PC-3 (cell line): ENCODE measurements at places on chromosomes 13 and 19.

DNA sequence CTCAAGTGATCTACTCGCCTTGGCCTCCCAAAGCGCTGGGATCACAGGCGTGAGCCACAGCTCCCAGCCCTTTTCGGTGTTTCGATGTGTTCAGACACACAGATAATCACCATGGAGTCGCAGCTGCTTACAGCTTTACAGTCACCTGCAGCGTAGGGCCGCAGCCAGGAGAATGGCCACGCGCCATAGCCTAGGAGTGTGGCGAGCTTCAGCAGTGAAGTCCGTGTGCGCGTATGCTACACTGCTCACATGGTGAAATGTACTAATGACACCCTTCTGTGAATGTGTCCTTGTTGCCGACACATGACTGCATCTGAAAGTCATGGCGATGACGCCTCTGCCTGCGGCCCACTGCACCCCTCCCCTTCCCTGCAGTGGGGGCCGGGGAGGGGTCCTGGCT is 23.6 kb downstream of the AP3D1 start:
- DNase-seq, result no peak

- DNase-seq, result no peak
Observed at GRCh38 chr19:55552620-55553019, 7.3 kb upstream of the SBK3 start.

GRCh38 chr19:43624933-43625332 is 5.5 kb upstream of the ZNF428 start:
- DNase-seq, result no peak

GRCh38 chr13:100211016-100211710 is 122.3 kb downstream of the PCCA start:
- DNase-seq, result no peak

GRCh38 chr13:31725841-31726240 is 13.5 kb upstream of the RXFP2 start:
- DNase-seq, result peak; percentile 15

- no peak for DNase-seq
Observed at GRCh38 chr19:1632462-1633268, 19.8 kb downstream of the TCF3 start.

DNA sequence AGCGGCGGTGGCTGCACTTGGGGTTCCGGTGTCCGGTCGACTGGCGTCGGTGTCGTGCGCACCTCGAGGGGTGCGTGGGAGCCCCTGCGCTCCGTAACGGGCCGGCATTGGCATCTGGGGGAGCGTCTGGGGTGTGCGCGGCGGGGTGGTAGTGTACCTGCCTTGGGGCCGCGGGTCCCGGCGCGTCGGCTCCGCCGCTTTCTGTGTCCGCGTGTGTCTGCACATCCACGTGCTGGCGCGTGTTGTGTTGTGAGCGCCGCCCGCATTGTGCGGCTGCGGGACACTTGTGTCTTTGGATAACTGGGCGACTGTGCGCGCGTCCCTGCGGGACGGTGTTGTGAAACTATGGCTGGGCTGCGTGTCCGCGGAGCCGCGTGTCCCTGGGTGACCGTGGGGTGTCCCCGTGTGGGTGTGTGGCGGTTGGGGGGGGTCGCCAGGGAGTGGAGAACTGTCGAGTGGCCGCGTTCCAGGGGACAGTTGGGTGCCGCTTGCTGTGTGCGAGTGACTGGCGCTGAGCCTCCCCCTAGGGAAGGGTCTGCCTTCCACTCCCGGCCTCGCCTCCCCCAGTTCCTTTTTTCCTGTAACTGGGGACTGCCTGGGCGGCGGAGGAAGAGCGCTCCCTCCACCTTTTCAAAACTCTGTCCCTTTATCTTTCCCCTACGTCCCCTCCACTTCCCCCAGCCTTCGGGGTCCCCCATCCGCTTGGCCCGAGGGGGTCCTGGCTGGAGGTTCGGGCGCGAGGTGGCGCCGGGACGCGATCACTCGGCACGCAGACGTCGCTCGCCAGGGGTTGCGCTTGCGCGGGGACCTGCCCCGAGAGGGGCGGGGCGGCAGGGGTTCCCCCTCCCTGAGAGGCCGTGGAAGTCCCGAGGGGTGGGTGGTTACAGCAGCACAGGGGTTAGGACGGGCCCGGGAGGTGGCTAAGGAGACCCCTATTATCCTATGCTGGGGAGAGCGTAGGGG is 5.7 kb upstream of the NFIC start:
- peak; percentile 31 for DNase-seq

DNA sequence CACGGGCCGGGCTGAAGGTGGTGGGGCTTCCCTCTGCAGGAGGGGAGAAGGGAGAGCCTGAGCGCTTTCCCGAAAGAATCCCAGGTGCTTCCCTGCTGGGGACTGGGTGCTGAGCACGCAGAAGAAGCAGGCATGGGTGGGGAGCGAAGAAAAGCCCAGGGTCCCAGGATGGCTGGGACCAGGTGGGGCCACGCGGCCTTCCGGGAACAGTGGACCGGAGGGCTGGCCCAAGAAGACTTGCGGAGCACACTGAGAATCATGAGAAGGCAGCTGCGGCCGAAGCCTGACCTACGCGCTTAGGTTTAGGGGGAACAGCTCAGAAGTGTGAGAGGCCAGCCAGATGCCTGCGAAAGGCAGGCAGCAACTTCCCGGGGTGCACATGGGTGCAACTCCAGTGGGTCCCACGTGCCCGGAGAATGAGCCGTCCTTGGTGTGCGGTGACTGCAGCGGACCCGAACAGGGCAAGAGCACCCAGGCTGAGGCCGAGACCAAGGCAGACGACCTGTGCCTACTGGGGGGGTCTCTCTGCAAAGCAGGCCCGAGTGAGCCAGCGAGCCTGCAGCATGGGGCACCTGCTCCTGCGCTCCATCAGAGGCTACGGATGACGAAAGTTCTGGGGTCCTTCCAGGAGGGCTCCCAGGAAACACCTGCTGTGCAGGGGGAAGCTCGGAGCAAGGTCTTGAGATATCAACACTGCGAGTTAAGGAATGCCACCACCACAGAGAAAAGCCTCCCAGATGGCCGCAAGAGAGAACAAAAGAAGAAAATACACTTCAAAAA is 52.4 kb downstream of the MLLT1 start:
- no peak for DNase-seq

DNA sequence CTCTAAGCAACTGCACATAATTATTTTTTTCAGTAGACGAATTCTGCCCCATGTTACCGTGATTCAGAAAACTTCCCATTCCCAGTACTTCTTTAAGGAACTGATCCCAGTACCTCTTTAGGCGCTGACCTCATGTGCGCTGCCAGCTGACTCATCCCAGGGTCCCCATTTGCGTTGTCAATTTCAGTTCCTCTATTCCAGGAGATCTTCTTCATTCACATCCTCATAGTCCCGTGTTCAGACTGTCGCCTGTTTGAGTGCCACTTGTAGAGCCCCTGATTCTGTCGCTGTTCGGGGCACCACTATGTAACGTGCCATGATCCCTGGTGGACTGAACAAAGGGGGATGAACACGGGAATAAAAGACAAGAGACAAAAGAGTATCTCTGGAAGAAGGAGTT is 16.4 kb downstream of the FPR3 start:
- no peak for DNase-seq

GRCh38 chr19:46350029-46350757 is 3.3 kb downstream of the PPP5C start:
- no peak for DNase-seq

- DNase-seq, result no peak
Observed at GRCh38 chr19:3608750-3609322, 2.2 kb upstream of the TBXA2R start.

DNA sequence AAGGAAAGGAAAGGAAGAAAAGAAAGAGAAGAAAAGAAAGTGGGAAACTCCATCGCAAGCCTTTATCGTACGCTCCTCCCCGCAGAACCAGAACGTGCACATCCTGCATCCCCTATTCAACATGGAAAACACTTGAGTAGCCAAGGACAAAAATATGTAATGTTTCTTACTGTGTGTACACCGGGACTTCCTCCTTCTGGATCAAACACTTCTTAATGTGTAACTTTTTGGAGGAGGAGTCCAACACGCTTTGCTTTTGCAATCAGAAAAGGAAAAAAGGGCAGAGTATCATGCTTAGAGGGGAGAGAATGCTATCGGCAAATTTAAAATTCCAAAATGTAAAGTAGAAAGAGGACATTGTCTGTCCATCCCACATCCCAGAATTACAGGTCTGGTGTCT is 7.8 kb upstream of the SHFL start:
- no peak for DNase-seq

DNA sequence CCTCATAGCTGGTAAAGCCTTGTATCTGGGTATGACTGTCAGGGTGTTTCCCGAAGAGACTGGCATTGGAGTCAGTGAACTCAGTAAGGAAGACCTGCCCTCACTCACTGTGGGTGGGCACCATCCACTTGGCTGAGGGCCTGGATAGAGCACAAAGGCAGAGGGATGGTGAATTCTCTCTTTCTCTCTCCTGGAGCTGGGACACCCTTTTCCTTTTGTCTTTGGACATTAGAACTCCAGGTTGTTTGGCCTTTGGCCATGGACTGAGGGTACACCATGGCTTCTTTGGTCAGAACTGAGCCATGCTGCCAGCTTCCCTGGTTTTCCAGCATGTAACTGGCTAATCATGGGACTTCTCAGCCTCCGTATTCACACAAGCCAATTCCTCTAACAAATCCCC is 4.6 kb upstream of the CEACAM1 start:
- DNase-seq, result no peak

- DNase-seq, result no peak
Observed at GRCh38 chr13:33793726-33794125, 24.2 kb upstream of the RFC3 start.

- DNase-seq, result no peak
Observed at GRCh38 chr19:18629166-18630088, 7.4 kb upstream of the KLHL26 start.

DNA sequence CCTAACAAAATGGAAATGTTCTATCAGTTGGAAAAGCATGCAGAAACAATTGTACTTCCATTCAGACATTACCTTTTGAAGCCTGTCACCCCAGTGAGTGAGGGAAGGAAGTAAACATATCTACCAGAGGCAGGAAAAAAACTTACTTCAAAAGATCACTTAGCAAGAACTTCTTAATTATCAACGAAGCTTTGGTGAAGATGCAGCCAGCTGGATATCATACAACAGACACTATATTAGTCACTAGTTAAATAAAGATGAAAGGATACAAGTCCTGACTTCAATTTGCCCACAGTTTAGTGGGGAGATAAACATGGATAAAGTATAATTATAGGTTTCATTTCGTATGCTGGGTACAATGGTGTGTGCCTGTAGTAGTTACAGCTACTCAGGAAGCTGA is 148.8 kb downstream of the TNFRSF19 start:
- DNase-seq, result peak; percentile 29

GRCh38 chr19:36256853-36257519 is 42.1 kb downstream of the ZNF146 start:
- DNase-seq, result no peak

GRCh38 chr13:88649855-88650254 is 978.7 kb downstream of the SLITRK5 start:
- no peak for DNase-seq

- DNase-seq, result no peak
Observed at GRCh38 chr13:30685320-30685859, 50.0 kb upstream of the ALOX5AP start.

GRCh38 chr13:60334310-60334709 is 62.7 kb upstream of the TDRD3 start:
- no peak for DNase-seq

DNA sequence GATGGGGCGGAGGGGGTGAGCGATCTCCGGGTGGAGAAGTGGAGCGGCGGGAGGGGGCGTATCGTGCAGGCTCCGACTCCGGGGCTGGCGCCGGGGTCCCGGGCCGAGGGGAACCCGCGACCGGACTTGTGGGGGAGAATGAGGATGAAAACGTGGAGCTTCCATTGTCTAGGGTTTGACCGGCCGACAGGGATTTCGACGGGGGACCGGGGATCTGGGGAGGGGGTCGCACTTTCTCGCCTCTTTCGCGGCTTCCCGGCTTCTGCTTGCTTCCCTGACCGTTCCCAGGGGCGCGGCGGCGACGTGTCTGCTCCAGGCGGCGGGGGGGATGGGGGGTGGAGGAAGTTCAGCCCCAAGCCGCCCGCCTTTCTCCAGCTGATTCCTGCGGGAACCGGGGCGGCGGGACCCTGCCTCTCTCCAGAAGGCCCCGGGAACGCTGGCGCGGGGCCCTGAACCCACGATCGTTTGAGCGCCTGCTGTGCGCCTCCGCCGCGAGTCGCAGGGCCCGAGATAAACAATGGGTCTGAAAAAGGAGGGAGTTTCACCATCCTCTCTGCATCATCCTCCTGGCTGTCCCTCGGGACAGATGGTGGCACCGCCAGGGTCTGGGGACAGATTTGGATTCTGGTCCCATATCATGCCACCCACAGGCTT is 790 bp downstream of the TPM4 start:
- DNase-seq, result no peak
